ENCODE measurements at places on chromosomes 5 and 9.

GRCh38 chr9:4740388-4740637 lies 689 bp downstream of the AK3 start:
- no peak for DNase-seq

DNA sequence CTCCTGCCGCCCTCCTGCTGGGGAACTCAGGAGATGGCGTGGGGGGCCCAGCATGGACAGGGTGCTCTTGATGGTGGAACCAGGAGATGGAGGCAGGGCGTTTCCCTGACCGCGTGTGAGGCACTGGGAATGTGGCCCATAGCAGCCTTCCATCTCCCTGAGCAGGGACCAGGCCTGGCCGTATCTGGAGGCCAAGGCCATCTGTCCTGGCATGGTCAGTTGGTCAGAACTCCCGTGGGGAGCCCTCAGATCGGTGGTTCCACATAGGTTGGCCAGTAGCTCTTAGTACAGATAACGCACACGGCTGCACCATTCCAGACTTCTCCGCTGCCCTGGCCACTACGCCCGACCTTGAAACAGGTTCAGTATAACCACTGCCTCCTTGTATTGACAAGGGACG lies 77.6 kb downstream of the KCNT1 start:
- DNase-seq, result no peak

DNA sequence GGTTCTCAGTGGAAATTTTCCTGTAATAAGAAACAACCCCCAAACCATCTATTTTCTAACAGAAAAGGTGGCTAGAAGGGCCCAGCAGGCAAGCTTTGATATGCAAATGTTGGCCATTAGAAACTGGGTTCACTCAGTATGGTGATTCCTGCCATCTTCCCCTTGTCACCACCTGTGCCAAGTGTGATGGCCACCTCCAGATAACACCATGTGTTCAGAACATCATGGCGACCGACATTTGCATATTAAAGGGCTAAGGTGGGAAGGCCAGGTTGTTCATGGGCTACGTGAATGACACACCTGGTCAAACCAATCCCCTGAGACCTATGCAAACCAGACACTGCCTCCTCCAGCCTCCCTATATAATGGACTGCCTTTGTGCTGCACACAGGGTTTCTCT lies 20.4 kb downstream of the FOXE1 start:
- no peak for DNase-seq

DNA sequence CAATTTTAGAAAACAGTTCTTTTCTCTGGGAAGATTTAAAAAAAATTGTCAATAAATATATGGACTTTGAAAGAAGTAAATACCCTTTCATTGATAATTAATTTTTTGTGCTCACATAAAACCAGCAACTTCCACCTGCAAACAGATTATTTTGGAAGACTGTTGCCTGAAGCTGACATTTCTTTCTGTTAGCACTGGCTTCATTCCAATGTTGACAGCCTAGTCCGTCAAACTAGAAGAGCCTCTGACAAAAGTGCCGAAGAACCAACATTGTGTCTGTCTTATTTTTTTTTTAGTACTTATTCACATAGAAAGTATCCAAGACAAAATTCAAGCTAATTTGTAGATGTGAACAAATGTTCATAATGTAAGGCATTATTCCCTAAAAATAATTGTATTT lies 108.6 kb upstream of the TMEM161B start:
- no peak for DNase-seq

DNA sequence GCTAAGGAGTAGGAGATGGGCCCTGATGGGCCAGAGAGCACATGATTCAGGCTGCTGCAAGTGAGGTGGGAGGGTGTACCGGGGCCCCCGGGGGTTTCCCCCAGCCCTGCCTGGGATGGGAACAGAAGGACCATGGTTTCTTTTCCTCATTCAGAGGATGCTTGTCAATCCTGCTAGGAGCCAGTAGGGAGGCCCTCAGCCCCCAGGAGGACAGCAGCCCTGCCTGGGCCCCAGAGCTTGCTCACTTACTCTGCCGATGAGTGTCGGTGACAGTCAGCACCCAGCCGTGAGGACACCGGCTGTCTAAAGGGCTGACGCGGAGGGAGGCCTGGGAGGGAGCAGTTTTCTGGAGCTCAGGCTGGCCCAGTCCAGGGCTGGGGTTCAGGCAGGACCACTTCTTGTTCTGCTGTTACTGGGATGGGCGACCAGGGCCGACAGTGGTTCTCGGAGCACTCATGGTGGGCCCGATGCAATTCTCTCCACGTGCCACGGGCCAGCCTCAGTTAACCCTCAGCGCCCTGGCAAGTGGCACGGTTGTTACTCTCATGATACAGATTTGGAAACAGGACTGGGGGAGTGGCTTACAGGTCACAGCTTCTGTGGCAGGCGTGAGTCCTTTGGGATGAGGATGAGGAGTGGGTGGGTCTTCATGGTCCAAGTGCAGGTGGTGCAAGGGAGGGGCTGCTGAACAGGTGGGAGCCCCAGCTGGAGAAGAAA lies 1.8 kb downstream of the ARRDC1 start:
- peak; percentile 74 for DNase-seq

GRCh38 chr9:117555964-117556629 lies 141.2 kb upstream of the ASTN2 start:
- peak; percentile 22 for DNase-seq

DNA sequence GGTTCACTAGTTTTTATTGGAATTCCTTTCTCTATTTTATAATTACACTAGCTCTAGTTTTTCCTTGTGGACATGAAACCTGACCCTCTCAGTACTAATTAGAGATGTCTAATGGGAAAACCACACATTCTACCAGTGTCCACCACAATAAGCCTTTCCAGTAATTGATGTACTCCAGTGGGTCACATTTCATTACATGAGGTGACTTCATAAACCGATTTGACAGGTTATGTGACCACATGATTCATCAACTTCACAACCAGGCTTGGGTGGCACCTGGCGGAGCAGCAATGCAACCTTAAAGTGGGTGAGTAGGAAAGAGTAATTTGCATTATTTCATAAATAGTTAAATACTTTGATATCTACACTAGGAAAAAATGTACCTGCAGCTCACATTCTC lies 284.2 kb upstream of the ADAMTS16 start:
- no peak for DNase-seq

GRCh38 chr9:135070198-135070951 lies 17.1 kb upstream of the OLFM1 start:
- no peak for DNase-seq

DNA sequence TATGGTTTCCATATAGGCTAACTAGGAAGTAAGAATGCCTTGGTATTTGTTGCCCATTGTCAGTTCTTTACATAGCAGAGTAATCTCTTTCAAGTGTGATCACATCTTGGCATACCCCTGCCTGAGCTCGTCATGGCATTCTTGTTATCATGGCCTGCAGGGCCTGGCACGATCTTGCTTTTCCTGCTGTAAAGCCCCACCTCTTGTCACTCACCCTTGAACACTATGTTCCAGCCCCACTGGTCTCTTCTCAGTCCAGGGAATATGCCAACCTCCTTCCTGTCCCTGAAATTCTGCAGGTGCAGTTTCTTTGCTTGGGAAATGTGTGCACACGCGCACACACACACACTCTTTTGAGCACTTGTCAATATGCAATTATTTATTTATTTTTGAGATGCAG lies 250.2 kb upstream of the DMRT1 start:
- DNase-seq, result peak; percentile 28

DNA sequence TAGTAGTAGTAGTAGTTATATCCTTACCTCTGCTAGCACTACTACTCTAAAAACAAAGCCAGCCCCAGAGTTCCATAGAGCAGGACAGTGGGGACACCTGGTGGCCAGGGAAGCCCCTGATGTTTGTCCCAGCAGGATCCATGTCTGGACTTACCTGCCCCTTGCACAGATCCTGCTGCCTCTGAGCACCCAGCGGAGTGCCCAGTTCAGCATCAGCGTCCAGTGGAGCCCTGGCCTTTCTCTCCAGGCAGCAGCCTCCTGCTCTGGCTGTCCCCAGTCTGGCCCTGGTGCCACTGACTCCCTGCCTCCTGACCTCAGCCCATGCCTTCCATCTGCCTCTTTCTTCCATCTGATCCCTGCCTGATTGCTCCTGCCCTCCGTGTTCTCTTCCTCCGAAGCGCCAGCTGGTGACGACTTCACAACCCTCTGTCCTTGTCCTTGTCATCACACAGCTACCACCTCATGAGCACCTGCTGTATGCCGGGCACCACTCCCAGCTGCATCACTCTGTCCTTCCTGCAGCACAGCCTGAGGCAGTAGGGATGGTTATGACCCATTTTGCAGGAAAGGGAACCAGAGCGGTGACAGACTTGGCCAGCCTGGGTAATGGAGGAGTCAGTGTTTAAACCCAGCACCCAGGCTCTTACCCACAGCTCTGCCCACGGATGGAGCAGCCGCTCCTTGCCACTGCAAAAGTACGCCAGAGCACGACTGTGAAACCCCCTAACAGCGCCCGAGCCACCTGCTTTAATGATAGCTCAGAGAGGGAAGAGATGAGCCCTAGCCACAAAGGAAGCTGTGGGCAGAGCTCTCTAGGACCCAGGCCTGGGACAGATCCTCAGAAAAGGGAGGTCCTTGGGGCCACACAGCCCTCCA lies 11.5 kb downstream of the SARDH start:
- DNase-seq, result peak; percentile 77

GRCh38 chr9:92181296-92181695 lies 66.1 kb upstream of the SPTLC1 start:
- DNase-seq, result no peak

DNA sequence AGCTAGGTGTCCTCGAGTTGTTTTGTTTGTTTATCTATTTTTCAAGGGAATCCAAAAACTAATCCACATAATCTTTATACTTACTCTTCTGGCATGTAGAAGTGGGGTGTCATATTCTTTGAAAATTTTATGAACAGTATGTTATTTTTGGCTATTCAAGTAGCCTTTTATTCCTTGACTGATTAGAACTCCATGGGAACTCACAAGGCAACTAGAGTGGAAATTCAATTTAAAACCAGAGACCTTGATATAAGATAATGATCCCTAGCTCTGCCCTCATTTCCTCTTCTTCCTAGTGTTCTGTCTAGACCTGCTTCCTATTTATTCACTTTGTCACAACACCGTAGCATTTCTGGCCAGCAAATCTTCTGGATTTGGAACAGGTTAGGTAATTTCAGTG lies 1123.7 kb upstream of the C9orf72 start:
- DNase-seq, result no peak

GRCh38 chr5:167820101-167820990 lies 471.1 kb upstream of the WWC1 start:
- DNase-seq, result no peak

DNA sequence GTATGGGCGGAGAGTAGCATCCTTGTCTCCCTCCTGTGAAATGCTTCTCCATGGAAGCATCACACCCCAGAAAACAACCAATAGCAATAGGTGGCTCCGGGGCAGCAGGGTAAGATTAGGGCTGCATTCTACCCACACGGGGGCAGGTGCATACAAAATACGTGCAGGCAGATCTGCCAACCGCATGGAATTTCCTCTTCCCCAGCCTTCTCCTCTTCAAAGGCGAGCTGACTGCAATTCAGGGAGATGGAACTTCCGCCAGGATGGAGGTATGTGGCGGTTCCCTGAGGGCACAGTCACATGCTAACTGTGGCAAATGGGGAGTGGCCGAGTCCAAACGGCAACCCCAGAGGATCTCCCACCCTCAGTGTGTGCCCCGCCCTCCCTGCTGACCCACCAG lies 81.5 kb downstream of the LMNB1 start:
- DNase-seq, result no peak

DNA sequence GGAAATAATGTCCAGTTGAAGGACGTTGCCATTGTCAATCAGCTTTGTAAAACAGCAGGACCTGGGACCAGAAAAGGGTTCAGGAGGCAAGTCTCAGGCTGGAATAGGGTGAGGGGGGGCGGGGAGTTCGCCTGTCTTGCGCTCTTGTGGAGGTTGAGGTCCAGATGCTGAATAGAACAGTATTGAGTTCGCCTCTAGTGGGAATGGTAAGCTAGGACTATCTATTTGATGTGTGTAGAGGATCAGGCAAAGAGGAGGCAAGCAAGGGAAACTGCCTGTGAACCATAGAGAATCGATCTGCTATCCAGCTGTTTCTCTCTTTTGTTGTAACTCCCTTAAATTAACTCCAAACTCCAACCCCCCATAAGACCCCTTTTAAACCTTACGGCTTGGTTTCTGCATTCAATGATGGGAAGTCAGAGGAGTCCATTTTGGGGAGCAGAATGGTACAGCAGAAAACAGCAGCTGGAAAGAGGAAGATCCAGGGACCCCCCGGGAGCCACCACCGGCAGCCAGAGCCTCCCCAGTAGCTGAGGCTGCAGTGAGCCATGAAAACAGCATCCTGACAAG lies 133.7 kb downstream of the SLC28A3 start:
- no peak for DNase-seq

Data from cardiac muscle cell (in vitro differentiated cells and primary cell).